ENCODE measurements at places on chromosomes 1 and 21. TPM values are rescaled to one million over a fixed set of nuclear protein-coding genes. Genes with fewer than 3 reads are reported as not detected.

The PTGFRN gene
- total RNA-seq, result 41.7 TPM

The FCER1A gene
- total RNA-seq, result not detected

GRCh38 chr1:47508702-47509431 is 71.0 kb downstream of the FOXD2 start:
- peak; percentile 76 for DNase-seq
- peaks cover 45% of the 10 kb centered on the region for H3K27me3 ChIP-seq
- no peak overlapping the region for H3K27ac ChIP-seq
- H3K36me3 ChIP-seq, result no peaks in the 10 kb centered on the region
- peak overlapping the region; percentile 80 for H3K4me3 ChIP-seq

- H3K4me3 ChIP-seq, result no peak overlapping the region
- peaks cover 45% of the 10 kb centered on the region for H3K36me3 ChIP-seq
Measured at GRCh38 chr1:48229317-48229716, 6.8 kb downstream of the SLC5A9 start.

DNA sequence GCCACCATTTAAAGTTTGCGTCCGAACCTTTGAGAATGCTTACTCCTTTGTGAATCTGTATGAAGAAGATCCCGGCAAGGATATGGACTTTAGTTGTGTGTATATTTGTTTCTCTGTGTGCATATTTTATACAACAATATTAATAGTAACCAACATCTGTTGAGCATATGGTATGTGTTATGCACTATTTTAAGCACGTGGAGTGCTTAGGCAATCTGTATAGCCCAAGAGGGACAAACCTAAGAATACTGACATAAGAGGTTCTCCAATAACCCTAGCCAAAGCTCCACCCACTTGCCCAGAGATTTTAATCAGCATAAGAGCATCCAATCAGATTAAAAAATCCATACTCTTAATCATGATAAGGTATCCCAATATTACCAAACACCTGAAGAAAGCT is 92.7 kb downstream of the MAB21L3 start:
- no peaks in the 10 kb centered on the region for H3K36me3 ChIP-seq
- H3K4me1 ChIP-seq, result no peaks in the 10 kb centered on the region
- no peak for DNase-seq
- no peak overlapping the region for H3K4me3 ChIP-seq
- H3K27me3 ChIP-seq, result peaks cover 21% of the 10 kb centered on the region

The DHCR24 gene
- 243 TPM for total RNA-seq

DNA sequence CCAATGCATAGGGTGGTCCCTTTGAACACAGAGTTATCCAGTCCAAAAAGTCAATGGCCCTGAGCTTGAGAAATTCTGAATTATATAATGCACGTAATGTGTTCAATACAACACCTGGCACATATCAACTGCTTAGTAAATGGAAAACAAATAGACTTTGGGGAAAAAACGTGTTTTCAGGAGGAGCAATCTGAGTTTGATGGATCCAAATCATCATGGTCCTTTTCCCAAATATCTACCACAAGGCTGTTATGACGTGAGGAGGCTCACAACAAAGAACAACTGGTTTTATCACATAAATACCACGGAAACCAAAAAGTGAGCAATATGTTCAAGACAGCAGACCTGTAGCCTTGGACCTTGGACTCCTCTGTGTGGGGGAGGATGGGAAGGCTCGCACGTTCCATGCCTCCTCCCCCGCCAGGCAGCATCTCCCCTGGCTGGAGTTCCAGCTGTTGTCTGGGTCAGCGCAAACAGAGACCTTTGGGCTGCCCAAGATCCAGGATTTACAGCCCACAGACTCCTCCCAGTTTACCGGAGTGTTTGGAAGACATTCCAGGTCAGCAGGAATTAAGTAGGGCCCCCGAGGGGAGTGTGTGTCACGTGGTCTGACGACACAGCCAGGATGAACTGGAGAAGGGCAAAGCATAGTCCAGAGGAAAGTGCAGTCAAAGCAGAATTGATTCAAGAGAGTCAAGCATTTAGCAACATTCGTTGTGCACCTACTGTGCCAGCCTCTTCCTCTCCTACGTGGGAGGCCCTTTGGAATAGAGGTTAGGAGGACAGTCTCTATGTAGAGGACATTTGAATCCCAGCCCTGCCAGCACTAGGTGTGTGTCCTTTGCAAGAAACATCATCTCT is 32.2 kb upstream of the MED18 start:
- H3K27me3 ChIP-seq, result no peaks in the 10 kb centered on the region
- no peaks in the 10 kb centered on the region for H3K36me3 ChIP-seq
- peak; percentile 94 for DNase-seq
- peak overlapping the region; percentile 36 for H3K27ac ChIP-seq

DNA sequence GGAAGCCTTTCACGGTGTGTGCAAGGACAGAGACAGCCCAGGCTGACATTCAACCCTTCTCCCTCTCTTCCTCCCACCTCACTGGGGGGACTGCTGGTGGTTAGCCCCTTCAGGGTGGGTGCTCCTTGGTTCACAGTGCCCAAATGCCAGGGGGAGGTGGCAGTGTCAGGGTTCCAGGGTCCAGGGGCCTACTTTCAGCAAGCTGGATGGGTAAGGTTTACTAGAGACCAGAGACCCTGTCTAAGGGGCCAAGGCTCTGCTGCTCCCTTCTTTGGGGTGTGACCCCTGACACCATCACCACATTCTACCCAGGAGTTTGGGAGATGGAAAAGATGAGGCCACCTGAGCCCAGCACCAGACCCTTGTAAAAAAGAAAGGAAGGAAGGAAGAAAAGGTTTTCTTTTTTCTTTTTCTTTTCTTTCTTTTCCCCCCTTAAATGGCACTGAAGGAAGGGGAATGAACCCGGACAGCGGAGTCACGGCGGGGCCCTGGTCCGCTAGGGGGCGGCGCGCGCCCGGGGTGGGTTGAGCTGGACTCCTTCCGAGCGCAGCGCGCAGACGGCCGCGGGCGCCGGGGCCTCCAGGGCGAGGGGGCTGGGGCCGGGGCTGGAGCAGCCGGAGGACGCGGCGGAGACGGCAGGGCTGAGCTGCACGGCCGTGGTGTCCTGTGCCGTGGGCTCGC is 18.8 kb downstream of the KNCN start:
- peak; percentile 89 for DNase-seq
- H3K36me3 ChIP-seq, result no peaks in the 10 kb centered on the region
- H3K4me3 ChIP-seq, result no peak overlapping the region
- peaks cover 7% of the 10 kb centered on the region for H3K4me1 ChIP-seq
- no peak overlapping the region for H3K27ac ChIP-seq
- peaks cover 93% of the 10 kb centered on the region for H3K27me3 ChIP-seq

The LCE1E gene
- total RNA-seq, result not detected

DNA sequence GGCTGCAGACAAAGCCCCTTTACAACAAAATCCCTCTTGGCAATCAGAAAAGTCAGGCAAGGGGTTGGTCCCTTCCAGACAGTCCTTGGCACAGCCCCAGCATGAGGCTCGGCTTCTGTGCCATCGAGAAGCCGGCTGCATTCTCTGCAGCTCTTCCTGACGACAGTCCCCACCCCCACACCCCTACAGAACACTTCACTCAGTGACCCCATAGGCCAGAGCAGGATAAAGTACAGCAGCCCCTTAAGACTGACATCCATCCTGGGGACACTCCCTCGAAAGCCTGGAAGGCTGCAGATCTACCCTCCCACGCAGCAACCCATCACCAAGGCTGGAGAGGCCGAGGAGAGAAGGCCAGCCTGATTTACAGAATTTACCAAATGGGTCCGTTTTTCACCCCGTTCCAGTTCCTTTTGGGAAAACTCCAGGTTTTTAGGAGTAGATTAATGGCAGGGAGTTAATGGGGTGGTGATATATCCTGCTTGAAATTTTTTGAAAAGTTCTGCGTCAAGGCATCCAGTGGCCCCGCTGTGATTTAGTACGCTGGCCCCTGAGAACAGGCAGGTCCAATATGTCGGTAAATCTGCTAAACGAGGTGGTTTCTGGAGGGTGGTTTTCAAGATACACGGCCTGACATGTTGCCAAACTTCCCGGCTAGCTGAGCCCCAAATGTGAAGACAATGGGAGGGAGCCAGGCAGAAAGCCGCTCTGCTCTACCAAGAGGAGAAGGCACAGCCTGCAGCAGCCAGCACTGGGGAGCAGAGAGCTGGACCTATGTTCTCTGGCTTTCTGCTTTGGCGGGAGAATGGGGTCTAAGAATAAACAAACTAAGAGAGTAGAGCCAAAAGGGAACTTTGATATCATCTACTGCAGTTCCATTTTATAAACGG is 81.7 kb downstream of the SSBP3 start:
- H3K27ac ChIP-seq, result peak overlapping the region; percentile 59
- no peaks in the 10 kb centered on the region for H3K27me3 ChIP-seq
- DNase-seq, result no peak
- H3K4me3 ChIP-seq, result no peak overlapping the region

The STIL gene
- total RNA-seq, result 39.3 TPM

- no peaks in the 10 kb centered on the region for H3K27me3 ChIP-seq
- H3K27ac ChIP-seq, result no peak overlapping the region
- H3K4me1 ChIP-seq, result no peaks in the 10 kb centered on the region
- no peak for DNase-seq
Measured at GRCh38 chr1:185409345-185409744, 92.3 kb upstream of the IVNS1ABP start.

DNA sequence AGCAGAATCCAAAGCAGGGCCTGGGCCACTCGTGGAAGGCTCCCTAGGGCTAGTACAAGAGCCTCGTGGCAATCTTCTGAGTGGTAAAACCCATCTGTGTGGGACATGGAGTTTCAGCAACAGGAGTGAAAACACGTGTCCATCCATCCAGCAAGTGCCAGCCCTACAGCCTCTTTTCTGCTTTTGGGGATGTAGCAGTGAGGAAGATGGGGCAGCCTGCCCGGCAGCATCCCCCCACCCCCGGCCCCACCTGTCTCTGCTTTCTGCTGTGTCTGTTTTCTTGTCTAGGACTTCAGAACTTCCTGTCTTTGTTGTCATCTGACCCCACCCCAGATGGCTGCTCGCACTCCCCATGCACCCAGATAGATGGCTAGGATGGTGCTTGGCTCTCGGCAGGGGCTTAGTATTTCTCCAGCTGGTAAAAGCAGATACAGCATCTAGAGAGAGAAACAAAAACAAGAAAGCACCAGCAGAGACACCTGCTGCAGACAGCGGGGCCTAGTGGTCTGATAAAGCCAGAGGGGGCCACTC is 1.5 kb downstream of the CPTP start:
- no peak for DNase-seq
- H3K27ac ChIP-seq, result no peak overlapping the region
- peak overlapping the region; percentile 86 for H3K4me3 ChIP-seq
- H3K4me1 ChIP-seq, result no peaks in the 10 kb centered on the region
- no peaks in the 10 kb centered on the region for H3K27me3 ChIP-seq

- peak overlapping the region; percentile 19 for H3K4me3 ChIP-seq
- H3K36me3 ChIP-seq, result peaks cover 23% of the 10 kb centered on the region
- H3K27me3 ChIP-seq, result no peaks in the 10 kb centered on the region
- H3K4me1 ChIP-seq, result peaks cover 6% of the 10 kb centered on the region
- no peak for DNase-seq
Measured at GRCh38 chr1:160256396-160257046, 5.8 kb downstream of the DCAF8 start.

DNA sequence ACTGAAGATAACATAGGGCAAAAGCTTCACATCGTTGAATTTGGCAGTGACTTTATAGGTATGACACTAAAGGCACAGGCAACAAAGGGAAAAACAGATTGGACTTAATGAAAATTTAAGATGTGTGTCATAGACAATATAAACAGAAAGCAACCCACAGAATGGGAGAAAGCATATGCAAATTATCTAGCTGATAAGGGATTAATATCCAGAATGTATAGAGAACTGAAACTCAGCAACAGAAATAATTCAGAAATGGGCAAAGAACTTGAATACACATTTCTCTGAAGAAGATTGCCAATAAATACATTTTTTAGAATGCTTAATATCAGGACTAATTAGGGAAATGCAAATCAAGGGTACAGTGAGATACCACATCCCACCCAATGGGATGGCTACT is 55.2 kb upstream of the ANGPTL1 start:
- no peak overlapping the region for H3K27ac ChIP-seq
- peaks cover 9% of the 10 kb centered on the region for H3K4me1 ChIP-seq
- peaks cover 12% of the 10 kb centered on the region for H3K36me3 ChIP-seq
- no peak for DNase-seq
- H3K4me3 ChIP-seq, result no peak overlapping the region
- no peaks in the 10 kb centered on the region for H3K27me3 ChIP-seq

The RUNX1 gene
- 1.9 TPM for total RNA-seq

DNA sequence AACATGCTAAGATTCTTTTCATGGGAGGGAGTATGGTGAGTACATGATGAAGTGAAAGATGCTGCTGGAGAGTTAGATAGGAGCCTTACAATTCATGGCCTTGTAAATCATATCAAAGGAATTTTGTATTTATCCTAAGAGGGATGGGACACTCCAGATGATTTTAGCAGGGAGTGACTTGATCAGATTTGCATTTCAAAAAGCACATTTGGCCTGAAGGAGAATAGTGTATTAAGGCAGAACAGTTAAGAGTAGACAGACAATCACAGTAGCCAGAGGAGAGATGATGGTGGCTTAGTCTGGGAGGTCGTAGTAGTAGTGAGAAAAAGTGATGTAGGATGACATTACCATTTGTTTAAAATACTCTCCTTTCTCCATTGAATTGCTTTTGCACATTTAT is 48.8 kb downstream of the SYCP1 start:
- no peaks in the 10 kb centered on the region for H3K36me3 ChIP-seq
- H3K4me3 ChIP-seq, result no peak overlapping the region
- H3K4me1 ChIP-seq, result no peaks in the 10 kb centered on the region
- no peaks in the 10 kb centered on the region for H3K27me3 ChIP-seq
- H3K27ac ChIP-seq, result no peak overlapping the region
- DNase-seq, result no peak

DNA sequence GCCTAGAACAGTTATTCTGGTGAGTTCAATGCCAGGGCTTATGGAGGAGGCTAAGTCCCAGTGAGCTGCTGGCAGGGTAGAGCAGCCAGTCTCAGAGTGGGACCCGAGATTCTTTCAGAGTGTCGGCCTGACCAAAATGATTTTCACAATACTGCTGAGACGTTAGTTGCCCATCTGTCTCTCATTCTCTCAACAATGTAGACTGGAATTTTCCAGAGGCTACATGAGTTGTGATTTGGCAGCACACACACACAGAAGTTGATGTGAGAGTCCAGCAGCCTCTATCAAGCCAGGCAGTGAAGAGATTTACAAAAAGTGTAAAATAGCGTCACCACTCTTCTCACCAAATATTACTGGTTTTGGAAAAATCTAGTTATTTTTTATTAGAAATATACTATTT is 21.7 kb downstream of the CACNA1S start:
- no peaks in the 10 kb centered on the region for H3K27me3 ChIP-seq
- DNase-seq, result no peak
- H3K4me1 ChIP-seq, result no peaks in the 10 kb centered on the region
- H3K4me3 ChIP-seq, result no peak overlapping the region
- no peaks in the 10 kb centered on the region for H3K36me3 ChIP-seq

- H3K36me3 ChIP-seq, result peaks cover 24% of the 10 kb centered on the region
- peak; percentile 26 for DNase-seq
- H3K27me3 ChIP-seq, result no peaks in the 10 kb centered on the region
- no peaks in the 10 kb centered on the region for H3K4me1 ChIP-seq
Measured at GRCh38 chr1:220804202-220804586, 17.5 kb downstream of the MTARC1 start.

- no peak overlapping the region for H3K4me3 ChIP-seq
- H3K4me1 ChIP-seq, result no peaks in the 10 kb centered on the region
- peaks cover 4% of the 10 kb centered on the region for H3K36me3 ChIP-seq
- no peak overlapping the region for H3K27ac ChIP-seq
Measured at GRCh38 chr1:40780678-40781607, 2.6 kb upstream of the KCNQ4 start.

GRCh38 chr1:23913212-23913880 is at the start of gene CNR2:
CNR2 (minus strand) TSS chr1:23913362; CDS start chr1:23875617, 37,745 bp downstream.
- H3K27me3 ChIP-seq, result no peaks in the 10 kb centered on the region
- H3K27ac ChIP-seq, result no peak within 1 kb of the TSS
- H3K36me3 ChIP-seq, result no peaks in the 10 kb centered on the region
- no peaks in the 10 kb centered on the region for H3K4me1 ChIP-seq
- no peak within 1 kb of the TSS for H3K4me3 ChIP-seq
- DNase-seq, result no peak

Measured in endodermal cell (in vitro differentiated cells).